NCI-H69 (cell line): ENCODE measurements at places on chromosomes 2 and 18.
A peak's percentile ranks its signal among the peaks of the same experiment; 100 is the strongest.

GRCh38 chr2:196083601-196084000 lies 15.0 kb upstream of the DNAH7 start:
- no peak for DNase-seq

- no peak for DNase-seq
Measured at GRCh38 chr2:39488450-39488849, 51.4 kb upstream of the MAP4K3 start.

- DNase-seq: no peak
Measured at GRCh38 chr18:63427558-63427957, 5.3 kb upstream of the VPS4B start.

GRCh38 chr18:75338631-75339030 lies 88.9 kb downstream of the SMIM21 start:
- DNase-seq: no peak

- no peak for DNase-seq
Measured at GRCh38 chr2:88892207-88892606, 200.7 kb downstream of the RPIA start.

DNA sequence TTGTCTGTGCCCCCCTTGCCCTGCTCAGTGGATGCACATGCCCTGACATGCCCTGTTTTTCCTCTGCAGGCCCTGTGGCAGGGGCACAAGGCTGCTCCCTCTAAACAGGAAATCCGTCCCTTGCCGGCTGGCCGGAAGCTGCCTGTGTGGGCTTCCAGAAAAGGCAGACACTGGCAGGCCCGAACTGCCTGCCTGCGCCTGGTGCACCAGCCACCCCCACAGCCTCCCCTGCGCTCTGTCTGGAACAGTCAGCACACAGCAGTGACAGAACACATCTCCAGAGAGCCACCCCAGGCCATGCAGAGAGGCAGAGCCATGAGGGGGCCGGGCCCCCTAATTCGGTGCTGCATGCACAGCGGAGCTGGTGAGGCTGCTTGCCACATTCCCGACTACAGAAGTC lies 33.5 kb downstream of the LOXHD1 start:
- no peak for DNase-seq

DNA sequence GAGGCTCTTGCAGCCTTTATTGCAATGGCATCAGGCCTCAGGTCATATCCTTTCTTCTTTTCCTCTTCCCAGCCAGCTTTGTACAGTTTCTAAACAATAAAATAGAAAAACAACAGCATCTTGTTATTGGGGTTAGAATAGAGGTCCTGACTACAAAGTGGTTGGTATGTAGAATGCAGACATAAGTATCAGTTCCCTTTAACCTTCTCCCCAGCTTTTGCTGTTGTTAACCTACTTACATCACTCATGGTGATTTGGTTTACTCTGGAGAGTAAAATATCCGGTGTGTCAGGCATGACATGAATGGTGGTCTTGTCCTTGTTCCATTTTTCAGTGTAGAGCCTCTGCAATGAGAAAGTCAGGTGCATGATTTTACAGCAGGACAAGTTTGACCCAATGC lies 69.8 kb downstream of the NEB start:
- DNase-seq: no peak

- peak; percentile 82 for DNase-seq
Measured at GRCh38 chr18:64119916-64120315, 29.0 kb downstream of the LINC00305 start.

GRCh38 chr18:25348386-25349130 lies 3.4 kb downstream of the ZNF521 start:
- no peak for DNase-seq

- no peak for DNase-seq
Measured at GRCh38 chr18:26414901-26415440, 133.4 kb downstream of the KCTD1 start.

GRCh38 chr18:402129-402528 lies 98.4 kb downstream of the COLEC12 start:
- no peak for DNase-seq

GRCh38 chr18:73707035-73707434 lies 440.6 kb downstream of the FBXO15 start:
- no peak for DNase-seq

DNA sequence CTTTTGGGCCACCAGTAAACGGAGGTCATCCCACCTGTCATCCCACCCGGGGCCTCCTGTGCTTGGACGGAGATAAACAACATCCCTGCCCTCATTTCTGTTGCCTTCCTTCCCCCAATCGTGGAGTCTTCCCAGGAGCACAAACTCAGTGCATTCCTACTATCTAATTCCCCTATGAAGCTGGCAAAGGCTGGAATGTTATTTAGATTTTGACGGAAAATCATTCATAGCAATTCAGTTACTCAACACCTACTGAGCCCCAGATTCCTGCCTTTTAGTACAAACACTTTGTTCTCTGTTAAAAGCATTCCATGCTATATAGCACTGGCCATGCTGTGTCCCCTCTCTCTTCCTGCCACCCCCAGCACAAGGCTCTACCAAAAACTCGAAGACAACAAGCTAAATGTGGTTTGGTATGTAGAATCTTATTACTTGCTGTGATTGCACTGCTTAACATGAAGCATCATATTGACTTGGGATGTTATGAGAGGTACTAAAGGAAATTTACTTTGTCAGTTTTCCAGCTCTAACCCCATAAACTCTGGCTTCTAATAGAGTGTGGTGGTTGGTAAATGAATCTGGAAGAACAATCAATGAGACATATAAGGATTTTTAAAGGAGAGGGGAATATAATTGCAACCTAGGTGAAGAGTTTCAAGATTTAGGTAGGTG lies 32.3 kb upstream of the IMPA2 start:
- DNase-seq: no peak

DNA sequence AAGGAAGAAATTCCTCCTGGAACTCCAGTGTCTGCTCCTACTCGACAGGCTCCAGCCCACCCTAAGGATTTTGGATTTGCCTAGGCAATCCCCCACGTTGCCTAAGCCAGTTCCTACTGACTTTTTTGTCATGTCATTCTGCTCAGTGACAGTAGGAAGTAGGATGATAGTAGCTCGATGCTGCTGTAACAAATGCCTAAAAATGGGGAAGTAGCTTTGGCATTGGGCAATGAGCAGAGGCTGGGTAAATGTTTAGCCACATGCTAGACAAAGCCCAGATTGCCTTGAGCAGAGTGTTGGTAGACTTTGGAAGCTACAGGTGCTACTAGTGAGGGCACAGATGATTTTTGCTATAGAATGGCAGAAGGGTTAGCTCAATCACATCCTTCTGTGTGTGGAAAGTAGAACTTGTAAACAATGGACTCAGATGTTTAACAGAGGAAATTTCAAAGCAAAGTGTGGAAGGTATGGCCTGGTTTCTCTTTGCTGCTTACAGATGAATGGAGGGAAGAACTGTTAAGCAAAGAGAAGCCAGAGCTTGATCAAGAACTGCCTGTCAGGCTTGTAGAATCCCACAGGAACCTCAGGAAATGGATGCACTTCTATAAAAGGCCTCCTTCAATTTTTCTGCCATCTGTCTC lies 154.8 kb downstream of the RNF144A start:
- no peak for DNase-seq

- no peak for DNase-seq
Measured at GRCh38 chr2:217834744-217835513, 167.9 kb downstream of the TNS1 start.

DNA sequence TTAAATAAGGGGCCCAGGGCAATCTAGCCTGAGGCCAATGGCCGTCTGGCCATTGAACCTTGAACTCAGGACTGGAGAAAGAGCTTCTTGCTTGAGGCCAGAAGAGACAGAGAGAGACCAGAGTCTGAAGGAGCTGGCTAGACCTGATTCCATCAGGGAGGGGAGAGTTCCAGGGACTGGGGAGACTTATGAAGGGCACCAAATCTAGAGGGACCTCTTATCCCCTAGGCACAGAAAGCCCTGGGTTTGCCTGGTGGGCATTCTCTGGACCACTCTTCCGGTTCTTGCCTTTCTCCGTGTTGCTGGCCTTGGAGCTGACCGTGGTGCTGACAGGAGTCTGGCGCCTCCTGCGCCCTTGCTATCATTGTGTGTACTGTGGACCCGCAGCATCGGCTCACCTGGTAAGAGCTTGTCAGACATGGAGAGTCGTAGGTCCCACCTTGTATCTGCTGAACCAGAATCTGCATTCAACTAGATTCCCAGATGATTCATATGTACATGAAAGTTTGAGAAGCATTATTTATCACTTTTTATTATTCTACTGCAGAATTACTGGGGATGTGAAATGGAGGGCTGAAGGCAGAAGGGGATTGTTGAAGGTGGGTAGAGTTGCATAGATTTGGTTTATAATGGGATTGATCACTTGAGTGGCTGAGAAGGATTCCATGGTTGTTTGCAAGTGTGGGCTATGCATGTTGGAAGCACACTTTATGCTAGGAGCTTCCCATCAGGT lies 4.3 kb upstream of the TRPM8 start:
- DNase-seq: no peak

- peak; percentile 25 for DNase-seq
Measured at GRCh38 chr2:208101716-208102631, 22.4 kb downstream of the CRYGD start.

DNA sequence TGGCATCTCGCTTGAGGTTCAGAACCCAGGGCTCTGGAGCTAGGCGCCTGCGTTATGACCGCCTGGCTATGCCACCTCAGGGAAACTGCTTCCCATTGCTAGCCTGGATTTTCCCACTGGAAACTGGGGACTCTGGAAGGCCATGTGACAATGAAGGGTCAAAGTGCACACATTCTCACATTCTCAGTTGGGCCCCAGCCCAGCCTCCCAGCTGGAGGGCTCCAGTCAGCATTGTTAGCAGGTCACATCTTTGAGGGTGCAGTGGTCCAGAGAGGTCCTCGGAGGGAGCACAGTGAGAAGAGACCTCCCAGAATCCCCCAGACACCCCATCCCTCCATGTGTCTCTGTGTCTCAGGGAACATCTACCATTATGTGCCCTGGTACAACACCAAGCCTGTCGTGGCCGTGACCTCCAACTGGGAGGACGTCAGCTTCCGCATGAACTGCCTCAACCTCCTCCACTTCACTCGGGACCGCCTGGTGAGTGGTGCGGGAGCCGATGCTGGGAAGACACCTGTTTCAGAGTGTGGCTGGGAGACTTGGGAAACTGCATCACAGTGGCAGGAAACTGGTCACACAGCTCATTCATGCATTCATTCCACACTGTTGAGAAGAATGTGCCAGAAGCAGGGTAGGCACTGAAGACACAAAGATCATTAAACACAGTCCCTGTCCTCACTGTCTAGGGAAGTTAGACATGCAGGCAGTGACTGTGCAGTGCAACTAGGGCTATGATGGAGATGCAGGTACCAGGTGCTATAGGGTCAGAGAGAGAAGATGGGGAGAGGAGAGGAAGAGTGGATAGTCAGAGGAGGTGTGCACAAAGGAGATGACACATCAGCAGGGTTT lies 41.6 kb downstream of the FER1L5 start:
- DNase-seq: no peak

- no peak for DNase-seq
Measured at GRCh38 chr2:240388471-240389301, 46.8 kb upstream of the GPC1 start.

GRCh38 chr2:205540036-205540435 lies 142.3 kb upstream of the NRP2 start:
- DNase-seq: no peak

GRCh38 chr18:43389163-43389562 lies 111.9 kb upstream of the SYT4 start:
- DNase-seq: peak; percentile 42

- no peak for DNase-seq
Measured at GRCh38 chr2:12397854-12398253, 318.9 kb upstream of the TRIB2 start.

- peak; percentile 93 for DNase-seq
Measured at GRCh38 chr18:47403317-47403716, 151.9 kb upstream of the SKOR2 start.

- DNase-seq: no peak
Measured at GRCh38 chr2:191682126-191682525, 4.2 kb downstream of the NABP1 start.
